Stimulated activated CD4-positive, alpha-beta T cell treated with anti-CD3 and anti-CD28 coated beads, Interleukin-12 subunit alpha, Interleukin-12 subunit beta, amount 100 ng/mL, for 24 hours (primary cell): ENCODE measurements at places on chromosomes 11 and 22.
A peak's percentile ranks its signal among the peaks of the same experiment; 100 is the strongest.

DNA sequence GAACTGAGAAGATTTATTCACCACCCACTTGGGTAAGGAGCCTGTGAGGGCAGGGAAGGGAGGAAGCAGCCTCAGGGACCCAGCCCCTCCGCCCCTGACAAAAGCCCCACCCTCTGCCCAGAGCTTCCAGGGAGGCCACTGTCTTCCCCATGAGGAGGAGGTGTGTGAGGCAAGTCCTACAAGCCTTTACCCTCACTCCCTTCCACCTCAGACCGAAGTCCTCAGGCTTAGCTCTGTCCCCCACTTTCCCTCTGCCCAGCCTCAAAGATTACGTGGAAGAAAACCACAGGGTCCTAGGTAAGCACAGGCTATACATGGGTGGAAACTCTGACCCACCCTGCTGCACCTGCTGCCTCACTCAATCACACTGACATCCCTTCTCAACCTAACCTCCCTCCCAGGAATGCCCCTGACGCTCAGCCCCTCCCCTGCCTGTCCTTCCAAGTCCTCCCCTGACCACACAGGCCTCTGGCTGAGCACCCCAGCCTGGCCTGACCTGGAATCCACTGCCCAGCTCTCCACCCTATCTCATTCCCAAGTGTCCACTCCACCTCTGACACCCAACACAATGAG is 3.6 kb upstream of the ARAP1 start:
- DNase-seq, result no peak

DNA sequence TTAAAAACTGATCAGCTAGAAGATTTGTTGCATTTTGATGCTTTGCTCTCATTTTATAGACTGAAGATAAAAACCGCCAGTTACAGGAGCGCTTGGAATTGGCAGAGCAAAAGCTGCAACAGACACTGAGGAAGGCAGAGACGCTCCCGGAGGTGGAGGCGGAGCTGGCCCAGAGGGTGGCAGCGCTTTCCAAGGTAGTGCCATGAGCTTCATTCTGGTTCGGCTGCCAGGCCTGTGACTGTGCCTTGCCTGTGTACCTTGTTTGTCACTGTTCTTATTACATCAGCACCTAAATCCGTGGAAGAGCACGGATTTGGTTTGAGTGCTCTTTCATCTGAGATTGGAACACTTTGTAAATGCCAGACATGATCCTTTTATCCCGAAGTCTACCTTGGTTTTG is 61.4 kb downstream of the PPFIA1 start:
- DNase-seq, result no peak

GRCh38 chr11:133072378-133072777 is 459.9 kb downstream of the OPCML start:
- DNase-seq, result no peak

DNA sequence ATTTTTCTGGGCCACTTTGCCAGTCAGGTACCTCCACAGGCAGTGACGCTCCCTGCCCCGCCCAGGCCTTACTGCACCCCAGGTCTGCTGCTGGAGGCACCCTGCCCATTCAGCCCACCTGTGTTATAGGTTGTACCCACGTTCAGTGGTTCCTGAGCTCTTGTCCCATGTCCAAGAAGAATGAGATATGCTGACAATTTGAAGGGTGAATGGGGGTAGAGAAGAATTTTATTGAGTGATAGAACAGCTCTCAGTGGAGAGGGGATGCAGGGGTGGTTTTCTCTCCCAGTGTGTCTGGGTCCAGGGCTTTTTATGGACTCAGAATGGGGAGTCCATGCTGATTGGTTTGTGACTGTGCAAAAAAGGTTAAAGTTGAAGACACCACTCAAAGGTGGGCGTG is 149.7 kb downstream of the LDLRAD3 start:
- DNase-seq, result no peak

GRCh38 chr22:20237480-20238440 is 30.4 kb downstream of the RTN4R start:
- DNase-seq, result no peak

- DNase-seq, result no peak
Measured at GRCh38 chr11:117670443-117670842, 126.6 kb downstream of the DSCAML1 start.

DNA sequence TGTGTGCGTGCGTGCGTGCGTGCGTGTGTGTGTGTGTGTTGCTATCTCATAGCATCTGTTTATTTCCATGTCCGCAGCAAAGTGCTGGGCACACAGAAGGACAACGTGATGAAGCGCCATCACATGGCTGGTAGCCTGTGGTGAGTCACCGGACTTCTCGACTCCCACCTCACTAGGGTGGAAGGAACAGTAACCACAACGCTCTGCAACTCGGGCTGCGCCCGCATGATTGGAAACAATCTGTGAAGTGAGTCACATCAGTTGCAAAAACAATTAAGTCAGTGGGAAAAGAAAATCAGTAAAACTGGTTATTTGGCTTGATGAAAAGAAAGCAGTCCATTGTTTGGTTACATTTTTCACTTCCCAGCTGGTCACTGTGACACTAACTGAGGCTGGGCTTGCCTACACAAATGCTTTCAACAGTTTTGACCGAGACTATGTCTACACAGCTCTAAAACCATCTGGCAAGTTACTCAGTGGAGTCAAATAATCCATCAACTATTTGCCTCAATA is 437.3 kb upstream of the CADM1 start:
- no peak for DNase-seq

DNA sequence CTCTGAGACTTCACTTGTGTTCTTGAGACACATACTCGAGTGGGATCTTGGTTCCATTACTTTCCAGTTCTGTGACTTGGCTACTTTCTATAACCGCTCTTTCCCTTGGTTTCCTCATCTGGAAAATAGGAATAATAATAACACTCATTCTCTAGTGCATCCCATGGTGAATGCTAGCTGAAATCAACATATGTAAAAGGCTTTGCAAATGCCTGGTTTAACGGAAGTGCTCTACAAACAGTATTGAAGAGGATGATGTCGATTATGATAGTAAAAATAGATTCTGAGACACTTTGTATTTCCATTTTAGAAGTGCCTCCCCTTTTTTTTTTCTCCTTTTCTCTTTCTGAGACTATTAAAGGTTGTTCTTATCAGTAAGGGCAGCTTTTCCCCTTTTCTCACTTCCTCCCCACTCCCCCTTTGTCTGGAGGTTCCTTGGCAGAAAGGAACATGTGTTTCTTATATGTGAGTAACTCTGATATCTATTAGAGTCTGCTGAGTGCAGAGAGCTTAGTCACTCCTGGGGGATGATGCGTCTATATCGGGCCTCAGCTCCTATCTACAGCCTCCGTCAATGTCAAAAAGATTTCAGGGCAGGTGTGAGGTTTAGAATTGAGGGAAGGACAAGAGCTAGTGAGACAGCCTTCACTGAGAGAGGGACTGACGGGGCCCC is 489.3 kb downstream of the NTM start:
- no peak for DNase-seq

GRCh38 chr22:39651053-39651996 is 80.8 kb downstream of the CACNA1I start:
- DNase-seq, result no peak

DNA sequence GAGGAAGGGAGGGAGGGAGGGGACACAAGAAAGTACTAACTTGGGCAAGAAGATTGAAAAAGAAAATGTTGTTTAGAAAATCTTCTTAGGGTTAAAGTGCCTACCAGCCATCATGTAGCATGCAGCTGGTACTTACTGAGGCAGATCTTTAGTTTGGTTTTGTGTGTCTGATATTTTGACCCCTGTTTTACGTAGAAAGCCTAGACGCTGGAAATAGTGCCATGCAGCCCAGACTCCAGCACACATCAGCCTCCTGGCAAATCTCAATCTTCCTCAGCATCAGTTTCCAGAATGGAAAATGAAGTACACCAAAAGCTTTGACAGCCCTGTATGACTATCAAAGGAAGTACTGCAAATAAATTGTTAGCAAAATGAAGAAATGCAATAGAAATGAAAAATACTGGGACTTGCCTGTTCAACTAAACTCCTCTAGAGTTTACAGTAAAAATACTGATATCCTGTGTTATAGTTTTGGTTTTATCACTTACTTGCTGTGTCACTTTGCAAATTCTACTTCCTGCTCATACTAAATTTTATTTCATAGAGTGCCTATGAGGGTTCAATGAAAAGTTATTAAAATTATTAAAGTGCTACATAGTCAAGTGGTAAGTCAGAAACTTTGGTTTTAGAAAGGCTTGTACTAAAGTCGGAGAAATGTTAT is 7.4 kb downstream of the USP28 start:
- no peak for DNase-seq

DNA sequence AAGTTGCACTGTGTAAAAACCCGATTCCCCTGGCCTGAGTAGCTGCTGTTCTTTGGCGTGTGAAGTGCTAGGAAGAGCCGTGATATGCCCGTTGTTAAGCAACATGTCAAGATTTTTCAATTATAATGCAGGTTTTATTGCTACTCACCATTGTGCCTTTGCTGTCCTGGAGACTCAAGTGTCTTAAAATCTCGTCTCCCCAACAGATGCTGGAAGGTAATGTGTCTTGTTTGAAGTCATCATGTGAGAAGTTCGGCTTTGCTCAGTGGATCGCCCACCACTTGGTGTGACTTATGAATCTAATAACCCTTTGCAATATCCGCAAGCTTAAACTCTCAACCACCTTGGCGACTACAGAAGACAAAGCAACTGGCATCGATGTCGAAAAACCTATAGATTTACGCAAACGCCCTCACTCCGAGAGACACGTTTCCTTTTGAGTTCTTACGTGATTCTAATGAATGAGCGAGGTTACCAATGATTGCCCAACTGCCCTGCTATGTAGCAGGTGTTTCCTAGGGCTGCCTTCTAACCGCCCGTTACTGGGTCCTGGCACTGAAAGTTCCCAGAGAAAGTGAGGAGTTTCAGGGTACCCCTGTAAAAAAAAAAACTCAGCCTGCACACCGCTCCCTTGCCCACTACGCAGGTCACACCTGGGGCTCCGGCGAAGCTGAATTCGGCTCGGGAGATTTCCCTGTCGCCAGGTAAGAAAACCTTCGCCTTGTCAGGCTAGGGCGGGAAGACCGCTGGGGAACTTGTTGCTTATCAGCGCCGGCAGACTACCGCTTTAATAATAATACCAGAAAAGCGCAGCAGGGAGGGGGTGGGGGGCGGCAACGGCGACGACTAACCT is 21.2 kb upstream of the BDNF start:
- DNase-seq, result no peak

DNA sequence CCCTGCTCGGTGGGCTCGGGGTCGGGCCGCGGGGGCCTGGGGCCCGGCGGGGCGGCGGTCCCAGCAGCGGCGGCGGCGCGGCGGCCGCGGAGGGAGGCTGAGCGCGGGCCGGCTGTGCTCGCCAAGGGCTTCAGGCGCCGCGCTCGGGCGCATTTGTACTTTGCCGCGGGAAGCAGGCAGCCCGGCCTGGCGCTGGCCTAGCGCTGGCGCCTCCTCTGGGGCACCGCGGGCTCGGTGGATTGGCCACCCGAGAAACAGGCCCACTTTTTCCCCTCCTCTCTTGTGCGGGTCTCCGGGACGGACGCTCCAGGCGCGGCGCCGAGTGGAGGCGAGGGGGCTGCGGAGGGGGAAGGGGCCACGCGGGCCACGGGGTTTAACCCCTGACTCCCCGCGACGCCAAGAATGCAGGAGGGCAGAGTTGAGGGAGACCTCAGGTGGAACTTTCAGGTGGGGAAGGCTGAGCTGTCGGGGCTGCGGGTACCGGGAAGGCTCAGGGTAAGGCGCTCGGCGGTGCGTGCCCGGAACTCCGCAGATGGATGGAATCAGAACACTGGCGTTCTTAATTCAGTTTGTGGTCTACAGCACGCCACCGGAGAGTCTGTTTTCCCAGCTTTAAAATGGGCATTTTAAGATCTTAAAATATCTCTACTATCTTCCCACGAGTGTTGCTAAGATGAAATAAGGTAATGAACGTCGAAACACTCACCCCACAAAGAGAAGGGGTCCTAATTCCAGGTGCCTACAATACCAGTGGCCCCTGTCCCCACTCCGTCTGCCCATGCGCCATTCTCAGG is at the start of gene CHRDL2:
Gene CHRDL2 (minus strand): TSS at position 126 of the 794 bp plus-strand sequence. CDS start 538 bp downstream, outside the sequence.
- DNase-seq, result no peak

DNA sequence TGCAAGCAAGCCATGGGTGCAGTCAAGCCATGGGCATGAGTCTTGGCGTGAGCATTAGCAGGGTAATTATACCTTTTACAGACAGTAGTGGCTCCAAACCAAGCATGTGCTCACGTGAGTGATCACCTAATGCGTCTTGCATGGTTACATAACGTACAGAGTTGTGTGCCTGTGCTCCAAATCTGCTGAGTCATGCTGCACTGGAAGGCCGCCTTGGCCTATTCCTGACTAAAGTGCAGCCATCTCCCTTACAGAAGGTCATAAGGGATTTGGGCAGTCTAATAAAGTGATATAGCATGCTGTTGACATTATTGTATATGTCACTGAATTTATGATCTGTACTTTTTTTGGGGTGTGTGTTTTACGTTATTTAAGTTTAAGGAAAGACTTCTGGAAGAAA is 102.4 kb downstream of the ARHGAP42 start:
- DNase-seq, result no peak

GRCh38 chr11:77299528-77299993 is 1.9 kb downstream of the GDPD4 start:
- DNase-seq, result no peak

DNA sequence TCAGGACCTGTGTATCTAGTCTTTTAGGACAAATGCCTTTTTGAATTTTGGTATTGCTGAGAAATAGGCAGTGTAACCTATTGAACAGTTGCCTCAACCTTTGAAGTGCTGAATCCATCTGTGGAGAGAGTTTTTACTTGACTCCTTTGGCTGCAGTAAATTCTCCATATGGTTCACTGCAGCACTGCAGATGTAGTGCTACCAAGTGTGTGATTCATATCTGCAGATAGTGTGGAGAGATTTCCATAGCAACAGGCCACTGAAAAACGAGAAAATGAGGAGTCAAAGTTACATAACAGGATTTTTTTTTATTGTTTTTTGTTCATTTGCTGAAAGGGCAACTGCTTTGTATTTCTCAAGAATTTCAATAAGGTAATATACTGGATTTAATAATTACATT is 356.1 kb downstream of the RAB38 start:
- DNase-seq, result no peak

- no peak for DNase-seq
Measured at GRCh38 chr11:90747057-90747456, 524.2 kb upstream of the CHORDC1 start.

GRCh38 chr11:17423533-17424310 is 35.3 kb upstream of the KCNJ11 start:
- DNase-seq, result no peak

DNA sequence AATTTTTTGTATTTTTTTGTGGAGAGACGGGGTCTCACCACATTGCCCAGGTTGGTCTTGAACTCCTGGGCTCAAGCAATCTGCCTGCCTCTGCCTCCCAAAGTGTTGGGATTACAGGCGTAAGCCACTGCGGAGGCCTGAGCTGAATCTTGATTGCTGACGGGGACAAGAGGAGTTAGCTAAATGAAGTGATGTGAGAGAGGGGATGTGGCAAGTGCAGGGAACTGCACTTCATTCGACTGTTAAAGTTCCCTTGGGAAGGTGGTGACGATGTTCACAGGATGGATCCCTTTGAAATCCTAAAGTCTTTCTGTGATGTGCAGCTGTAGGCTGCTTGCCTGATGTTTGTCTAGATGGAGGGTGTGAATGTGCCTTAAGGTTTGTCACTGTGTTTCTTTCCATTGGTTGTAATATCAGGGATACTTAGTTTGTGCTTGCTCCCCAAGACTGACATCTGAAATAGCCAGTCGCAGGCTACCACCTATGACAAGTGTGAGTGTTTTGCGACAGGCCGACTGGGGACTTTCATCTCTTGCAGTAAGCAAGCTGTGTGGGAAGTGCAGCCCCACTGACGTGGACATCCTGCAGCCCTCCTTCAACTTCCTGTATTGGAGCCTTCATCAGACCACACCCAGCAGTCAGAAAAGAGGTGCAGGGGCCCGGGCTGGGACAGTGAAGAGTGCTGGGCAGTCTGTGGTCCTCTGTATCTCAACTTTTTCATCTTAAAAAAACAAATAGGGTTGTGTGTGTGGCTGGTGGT is 19.6 kb upstream of the CCDC134 start:
- peak; percentile 85 for DNase-seq
